ENCODE measurements at places on chromosomes 2 and 18.

GRCh38 chr2:11896386-11896785 lies 150.0 kb downstream of the LPIN1 start:
- no peak for DNase-seq

- DNase-seq: no peak
These were observed 305.9 kb upstream of the TMEFF2 start for GRCh38 chr2:192500550-192501200.

DNA sequence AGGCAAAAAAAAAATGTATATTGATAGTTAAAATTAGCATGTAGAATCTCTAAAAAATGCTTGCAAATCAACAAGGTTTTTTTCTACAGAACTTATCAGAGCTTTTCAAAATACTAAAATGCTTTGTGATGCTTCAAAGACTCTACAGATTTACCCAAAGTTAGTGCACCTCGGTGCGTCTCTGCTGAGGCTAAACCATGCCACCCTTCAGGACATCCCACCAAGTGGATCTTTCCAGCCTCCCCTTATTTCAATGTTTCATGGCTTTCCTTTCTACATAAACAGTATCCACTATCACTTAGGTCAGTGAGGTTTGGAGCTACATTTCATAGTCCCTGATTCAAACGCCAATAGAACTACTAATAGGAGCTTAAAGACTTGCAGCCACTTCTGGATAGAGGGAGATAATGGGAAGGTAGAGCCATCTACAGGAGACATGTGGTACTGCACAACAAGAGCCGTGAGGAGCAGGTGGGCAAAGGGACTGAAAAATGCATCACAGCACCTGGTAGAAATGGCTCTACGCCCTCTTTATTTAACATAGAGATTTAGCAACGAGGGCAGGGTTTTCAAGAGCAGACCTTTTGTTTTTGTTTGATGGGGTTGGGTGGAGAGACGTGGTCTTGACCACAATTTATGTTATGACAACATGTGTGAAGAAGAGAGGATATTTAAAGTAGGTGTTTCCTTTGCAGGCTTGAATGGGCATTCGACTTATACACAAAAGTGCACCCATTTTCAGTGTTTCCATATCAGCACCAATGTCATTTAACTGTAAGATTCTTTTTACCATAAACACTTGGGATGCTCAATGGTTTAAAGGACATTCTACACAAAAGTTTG lies 56.1 kb upstream of the SLC35G4 start:
- DNase-seq: no peak

DNA sequence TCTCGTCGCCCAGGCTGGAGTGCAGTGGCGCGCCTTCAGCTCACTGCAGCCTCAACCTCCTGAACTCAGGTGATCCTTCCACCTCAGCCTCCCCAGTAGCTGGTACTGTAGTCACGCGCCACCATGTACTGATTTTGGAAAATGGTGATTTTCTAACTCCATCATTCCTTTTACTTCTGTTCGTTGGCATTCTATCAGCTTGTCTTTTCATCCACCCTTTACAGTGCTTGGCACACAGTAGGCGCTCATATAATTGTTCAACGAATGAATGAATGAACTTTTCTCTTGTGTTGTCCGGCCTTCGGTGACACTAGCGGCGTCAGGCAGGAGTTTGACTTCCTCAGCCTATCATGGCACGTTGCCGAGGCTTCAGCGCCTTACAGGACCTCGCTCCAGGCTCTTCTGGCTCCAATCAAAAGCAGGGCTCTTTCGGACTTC lies 373 bp upstream of the MTHFD2 start:
- DNase-seq: no peak

GRCh38 chr2:226895579-226895978 lies 59.7 kb downstream of the RHBDD1 start:
- DNase-seq: no peak

DNA sequence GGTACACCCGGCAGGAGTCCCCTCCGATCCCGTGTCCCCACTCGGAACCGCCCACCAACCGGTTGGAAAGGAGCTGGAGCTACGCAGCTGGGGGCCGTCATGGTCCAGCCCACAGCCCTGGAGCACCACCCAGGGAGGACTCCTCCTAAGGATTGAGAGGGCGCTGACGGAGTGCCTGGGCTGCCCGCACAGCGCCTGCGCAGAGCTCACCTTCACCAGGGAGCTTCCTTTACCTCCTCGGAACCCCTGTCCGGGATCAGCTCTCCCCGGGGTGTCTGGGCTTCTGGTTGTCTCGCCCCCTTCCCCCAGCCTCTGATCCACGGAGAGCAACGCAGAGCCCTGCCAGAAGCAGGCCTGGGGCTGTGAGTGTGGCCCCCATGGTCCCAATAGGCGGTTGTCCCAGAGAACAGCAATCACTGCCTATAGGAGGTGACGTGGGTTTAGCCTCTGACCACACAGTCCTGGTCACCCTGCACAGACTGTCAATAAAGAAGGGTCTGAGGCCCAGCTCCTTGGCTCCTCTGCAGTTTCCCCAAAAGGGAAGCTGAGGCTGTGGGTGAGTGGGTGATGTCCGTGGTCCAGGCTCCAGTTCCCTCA lies 14.6 kb downstream of the ALPG start:
- DNase-seq: no peak

DNA sequence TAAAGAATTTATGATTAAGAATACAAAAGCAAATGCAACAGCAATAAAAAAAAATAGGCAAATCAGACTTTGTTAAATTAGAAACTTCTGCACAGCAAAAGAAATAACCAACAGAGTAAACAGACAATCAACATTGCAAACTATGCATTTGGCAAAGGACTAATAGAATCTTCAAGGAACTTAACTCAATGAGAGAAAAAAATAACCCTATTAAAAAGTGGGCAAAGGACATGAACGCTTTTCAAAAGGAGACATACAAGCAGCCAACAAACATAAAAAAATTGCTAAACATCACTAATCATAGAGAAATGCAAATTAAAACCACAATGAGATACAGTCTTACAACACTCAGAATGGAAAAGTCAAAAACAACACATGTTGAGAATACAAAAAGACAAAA lies 166.0 kb upstream of the DSEL start:
- DNase-seq: no peak

GRCh38 chr18:47168913-47169312 lies 7.3 kb downstream of the IER3IP1 start:
- no peak for DNase-seq

GRCh38 chr2:136281281-136282114 lies 163.5 kb upstream of the CXCR4 start:
- DNase-seq: no peak

DNA sequence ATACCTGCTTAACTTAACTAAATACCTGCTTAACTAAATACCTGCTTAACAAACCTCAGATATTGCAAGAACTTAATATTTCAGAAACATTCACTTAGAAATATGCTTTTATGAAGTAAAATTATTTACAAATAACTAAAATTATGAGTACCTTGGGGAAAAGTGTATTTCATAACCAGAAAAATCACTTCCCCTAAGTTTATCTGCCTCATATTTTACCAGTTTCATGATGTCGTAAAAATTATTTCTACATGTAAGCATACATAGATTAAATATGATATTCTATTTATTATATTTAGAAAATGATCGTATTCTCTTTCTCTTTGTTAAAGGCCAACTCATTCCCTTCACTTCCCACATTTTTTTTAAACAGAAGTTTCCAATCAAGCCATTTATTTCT lies 41.5 kb upstream of the DSC1 start:
- DNase-seq: no peak

- DNase-seq: no peak
These were observed 41.3 kb downstream of the NGEF start for GRCh38 chr2:232971744-232972143.

DNA sequence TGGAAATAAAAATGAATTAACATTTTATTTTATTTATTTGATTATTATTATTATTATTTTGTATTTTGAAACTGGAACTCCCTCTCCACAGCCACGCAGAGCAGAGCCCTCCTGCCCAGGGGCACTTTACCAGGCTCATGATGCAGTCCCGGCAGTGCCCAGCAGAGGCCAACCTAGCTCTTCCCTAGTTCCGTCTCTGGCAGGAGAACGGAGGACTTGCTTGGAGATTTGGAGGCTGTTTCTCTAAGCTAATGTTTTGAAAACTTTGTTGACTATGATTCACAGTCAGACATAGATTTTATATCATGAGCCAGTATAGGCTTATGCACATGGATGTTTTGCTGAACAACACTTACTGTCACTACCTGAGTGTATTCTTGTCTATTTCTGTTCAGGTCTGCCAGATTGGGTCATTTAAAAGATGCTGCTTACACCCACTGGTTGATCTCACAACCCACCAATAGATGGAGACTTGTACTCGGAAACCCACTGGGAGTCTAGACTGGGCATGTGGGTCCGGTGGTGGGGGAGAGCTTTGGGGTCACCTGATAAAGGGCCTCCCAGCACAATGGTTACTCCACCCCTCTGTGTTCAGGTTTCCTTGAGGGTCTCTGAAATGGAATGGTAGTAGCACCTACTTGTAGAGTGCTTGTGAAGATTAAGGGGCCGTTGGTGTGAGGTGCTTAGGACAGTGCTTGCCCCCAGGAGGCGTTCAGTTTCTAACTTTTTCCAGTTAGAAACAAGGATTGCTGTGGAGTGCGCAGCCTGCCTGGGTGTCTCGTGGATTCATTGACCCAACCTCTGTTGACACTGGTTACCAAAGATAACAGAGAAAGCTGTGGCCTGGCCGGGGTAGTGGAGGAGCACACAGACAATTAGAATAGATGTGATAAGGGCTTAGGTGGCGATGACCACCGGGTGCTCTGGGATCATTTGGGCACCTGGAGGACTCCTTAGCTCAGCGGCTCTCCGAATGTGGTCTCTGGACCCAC lies 177.3 kb downstream of the HAUS1 start:
- DNase-seq: no peak

GRCh38 chr2:63843791-63844190 lies 2.1 kb downstream of the UGP2 start:
- DNase-seq: no peak

DNA sequence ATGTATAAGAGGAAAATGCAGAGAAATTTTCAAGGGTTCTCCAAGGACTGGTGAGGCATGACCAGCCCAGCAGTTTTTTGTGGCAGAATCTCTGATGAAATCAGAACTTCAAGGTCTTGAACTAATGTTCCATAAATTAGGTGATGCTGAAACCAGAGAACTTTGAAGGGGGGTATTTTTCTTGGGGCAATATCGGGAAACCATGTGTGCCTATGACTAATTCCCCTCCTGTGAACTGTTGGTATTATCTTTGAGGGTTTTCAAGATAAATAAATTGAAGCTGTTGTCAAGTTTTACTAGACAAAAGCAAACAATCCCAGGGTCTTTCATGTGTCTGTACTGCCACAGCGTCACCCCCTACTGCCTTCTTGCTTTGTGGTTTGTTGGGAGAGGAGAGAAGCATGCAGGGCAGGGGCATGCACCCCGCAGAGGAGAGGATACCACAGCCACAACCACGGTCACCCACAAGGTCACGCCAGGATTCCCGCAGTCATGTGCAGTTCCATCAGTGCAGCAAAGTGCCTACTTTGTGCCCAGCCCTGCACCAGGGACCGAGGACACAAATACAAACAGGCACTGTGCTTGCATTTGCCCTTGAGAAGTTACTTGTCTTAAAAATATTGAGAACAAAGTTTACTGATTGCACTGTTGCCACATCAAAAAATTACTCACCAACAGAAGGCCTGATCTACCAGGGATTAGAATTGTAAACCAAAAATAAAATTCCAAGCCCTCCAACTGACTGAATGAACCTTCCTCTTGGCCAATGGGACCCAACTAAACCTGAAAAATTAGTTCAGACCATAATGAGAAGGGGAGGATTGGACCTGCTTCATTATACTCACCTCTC lies 413.3 kb upstream of the TRIB2 start:
- no peak for DNase-seq

DNA sequence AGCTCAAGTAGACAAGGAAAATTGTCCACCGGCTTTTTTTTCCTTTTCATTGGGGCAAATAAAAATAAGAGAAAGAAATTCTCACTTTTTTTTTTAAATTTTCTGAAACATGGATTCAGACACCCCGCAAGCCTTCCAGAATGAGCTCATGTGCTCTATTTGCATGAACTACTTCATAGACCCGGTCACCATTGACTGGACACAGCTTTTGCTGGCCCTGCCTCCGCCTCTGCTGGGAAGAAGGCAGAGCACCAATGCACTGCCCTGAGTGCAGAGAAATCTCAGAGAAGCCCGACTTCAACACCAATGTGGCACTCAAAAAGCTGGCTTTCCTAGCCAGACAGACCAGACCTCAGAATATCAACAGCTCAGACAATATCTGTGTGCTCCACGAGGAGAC lies 30.2 kb upstream of the TRIM43B start:
- DNase-seq: no peak

- no peak for DNase-seq
These were observed 51.7 kb downstream of the ARMC9 start for GRCh38 chr2:231250146-231250545.

DNA sequence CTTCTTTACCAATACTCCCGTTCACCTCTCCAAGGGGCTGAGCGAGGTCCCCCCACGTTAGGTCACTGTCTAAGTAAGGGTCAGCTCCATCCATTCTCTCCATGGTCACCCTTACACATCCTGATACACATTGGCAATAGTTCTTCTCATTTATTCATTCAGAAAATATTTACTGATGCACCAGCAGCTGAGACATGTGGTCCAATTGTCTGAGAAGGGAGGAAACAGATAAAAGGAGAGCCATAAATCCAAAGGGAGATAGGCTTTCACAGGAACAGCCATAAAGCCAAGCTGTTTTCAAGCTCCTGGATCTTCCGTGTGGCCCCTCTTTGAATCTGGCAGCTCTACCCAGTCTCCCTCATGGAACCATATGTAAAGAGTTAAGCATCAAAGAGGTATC lies 121.2 kb downstream of the TXNL1 start:
- DNase-seq: no peak

DNA sequence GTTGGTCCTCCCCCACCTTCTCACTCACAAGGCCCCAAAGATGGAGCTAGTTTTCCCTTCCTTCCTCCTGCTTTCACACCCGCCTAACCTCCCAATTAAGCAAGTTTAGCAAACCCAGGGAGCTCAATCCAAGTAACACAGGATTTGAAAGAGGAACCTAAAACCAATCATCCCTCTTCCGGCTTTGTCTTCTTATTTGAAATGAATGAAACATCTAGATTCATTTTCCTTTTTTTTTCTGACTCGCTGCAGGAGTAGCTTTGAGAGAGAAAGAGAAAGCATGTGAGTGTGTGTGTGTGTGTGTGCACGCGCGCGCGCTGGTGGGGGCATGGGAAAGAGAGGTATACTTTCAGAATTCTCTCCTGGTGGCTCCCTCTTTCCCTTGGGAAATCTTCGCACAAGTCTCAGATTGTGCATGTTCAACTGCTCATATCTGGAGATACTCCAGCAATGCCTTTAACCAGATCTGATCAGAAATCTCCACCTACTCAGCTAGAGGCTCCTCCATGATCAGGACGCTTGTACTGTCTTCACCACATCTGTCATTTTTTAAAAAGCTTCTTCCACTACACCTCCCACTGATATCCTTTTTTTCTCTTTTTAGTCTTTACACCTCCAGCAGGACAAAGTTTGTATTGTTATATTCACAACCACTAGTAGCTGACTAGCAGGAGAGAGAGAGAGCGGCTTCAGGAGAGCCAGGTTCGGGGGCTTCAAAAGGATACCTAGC lies 1.7 kb downstream of the SLC8A1 start:
- DNase-seq: no peak

DNA sequence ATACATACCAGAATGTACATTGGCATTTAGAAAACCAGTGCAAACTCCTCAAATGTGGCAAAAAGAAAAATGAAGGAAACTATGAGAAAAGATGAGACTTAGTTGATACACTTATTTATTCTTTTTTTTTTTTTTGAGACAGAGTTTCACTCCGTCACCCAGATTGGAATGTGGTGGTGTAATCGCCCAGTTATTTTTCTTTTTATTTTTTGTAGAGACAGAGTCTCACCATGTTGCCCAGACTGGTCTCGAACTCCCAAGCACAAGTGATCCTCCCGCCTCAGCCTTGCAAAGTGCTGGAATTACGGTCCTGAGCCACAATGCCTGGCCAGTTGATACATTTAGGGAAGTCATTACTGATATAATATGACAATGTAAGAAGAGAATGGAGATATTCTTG lies 274.2 kb upstream of the LRATD1 start:
- no peak for DNase-seq
